ENCODE measurements at places on chromosomes 2 and 18.

GRCh38 chr2:64699712-64700111 lies 46.0 kb upstream of the SERTAD2 start:
- DNase-seq: no peak

DNA sequence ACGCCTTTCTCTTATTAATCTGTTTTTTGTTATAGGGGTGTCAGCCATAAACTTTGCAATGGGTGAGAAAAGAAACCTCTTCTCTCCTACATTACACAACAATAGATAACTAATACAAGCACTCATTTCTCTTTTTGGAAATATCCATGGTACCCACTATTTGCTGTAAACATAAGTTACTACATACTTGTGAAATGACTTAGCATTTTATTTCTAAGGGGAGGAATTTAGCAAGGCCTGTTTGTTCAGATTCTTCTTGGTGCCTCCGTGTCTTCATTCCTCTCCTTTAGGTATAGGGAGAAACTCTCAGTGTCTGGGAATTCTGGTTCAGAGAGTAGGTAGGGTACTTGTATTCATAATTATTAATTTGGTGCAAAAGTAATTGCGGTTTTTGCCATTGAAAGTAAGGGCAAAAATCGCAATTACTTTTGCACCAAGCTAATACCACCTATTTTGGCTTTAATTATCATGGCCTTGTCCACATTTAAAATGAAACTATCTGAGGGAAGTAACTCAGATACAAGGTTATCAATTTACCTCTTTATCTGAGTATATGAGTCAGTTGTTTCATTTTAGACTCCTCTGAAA lies 134.8 kb downstream of the MREG start:
- no peak for DNase-seq

- no peak for DNase-seq
These were observed 489.7 kb downstream of the SOX11 start for GRCh38 chr2:6181926-6182325.

DNA sequence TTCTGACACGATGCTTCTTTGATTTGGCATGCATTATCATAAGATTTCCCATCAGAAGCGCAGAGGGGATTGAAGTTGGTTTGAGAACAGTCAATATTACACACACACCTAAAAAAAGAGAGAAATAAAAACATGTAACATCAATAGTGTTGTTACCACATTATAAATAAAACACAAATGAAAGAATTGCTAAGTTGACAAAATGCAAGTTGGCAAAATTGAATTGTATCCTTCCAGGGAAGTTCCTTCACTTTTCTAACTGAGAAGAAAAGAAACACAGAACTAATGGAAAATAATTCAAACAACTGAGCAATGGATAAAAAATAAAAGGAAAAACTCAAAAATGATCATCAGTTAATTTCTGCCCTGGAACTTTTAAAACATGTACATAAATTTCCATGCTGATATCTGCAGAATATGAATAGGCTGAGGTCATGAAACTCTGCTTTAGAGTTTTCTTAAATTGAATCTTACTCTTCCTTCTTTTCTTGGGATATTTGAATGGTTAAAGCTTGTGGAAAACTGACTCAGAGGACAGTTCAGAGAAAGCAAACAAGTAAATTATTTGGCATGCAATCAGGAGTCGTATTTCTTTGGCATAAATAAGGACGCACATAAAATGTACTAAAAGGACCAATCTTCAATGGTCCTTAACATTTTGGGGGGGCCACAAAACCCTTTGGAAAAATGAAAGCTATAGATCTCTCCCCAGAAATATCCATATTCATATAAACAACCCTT lies 152.4 kb upstream of the CAVIN2 start:
- DNase-seq: no peak

GRCh38 chr2:47303341-47304148 lies 99.4 kb upstream of the MSH2 start:
- no peak for DNase-seq

Data from dorsolateral prefrontal cortex (tissue), 122 donors.